ENCODE measurements at places on chromosomes 12 and 14. TPM values are rescaled to one million over a fixed set of nuclear protein-coding genes. Genes with fewer than 3 reads are reported as not detected.

GRCh38 chr14:84409435-84409834 is 1120.5 kb upstream of the FLRT2 start:
- no peak for DNase-seq

DNA sequence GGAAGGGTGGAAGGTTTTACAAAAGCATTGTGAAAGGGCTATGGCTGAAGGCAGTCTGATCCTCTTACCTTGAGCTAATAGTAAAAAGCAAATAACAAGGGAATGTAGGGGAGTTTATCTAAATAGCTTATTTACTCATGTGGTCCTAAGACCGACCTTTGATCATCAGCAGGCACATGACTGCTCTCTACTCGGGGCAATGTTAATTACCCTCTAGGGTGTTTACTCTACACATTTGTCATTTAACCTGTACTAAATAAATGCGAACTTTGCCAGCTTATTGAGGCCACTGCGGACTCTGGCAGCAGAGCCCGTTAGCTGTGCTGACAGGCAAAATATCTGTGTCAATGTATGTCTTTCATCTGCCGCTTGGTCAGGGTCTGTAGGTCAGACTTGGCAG is 768.3 kb upstream of the ATXN7L3B start:
- DNase-seq: no peak

DNA sequence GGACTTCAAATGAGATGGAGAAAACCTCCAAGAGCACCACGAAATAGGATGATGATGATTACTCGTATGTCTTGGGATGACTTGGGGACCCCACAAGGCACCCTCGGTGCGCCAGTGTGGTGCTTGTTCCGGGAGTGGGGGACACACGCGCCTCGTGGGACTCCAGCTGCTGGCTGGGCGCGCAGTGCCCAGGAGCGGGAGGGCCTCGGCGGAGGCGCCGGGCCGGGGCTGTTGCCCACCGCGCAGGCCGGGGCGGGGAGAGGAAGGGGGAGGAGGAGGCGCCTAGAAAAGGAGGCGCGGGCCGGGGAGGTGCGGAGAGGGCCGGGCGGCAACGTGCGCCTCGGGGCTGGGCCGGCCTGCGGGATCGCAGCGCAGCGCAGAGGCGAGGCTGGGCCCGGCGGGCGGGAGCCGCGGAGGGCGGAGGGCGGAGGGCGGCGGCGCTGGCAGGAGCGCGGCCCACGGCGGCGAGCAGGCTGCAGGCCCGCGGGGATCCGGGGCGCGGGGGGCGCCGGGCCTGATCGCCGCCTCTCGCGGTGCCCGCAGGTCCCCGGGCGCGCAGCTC is at the start of gene RFLNA:
RFLNA (plus strand) TSS at position 314 of the 562 bp plus-strand sequence. CDS start 337 bp downstream, outside the sequence.
- no peak for DNase-seq

- peak; percentile 5 for DNase-seq
Observed at GRCh38 chr14:52553671-52554575, 1.3 kb downstream of the GPR137C start.

GRCh38 chr12:49283541-49284429 is 11.2 kb upstream of the PRPH start:
- DNase-seq: no peak

DNA sequence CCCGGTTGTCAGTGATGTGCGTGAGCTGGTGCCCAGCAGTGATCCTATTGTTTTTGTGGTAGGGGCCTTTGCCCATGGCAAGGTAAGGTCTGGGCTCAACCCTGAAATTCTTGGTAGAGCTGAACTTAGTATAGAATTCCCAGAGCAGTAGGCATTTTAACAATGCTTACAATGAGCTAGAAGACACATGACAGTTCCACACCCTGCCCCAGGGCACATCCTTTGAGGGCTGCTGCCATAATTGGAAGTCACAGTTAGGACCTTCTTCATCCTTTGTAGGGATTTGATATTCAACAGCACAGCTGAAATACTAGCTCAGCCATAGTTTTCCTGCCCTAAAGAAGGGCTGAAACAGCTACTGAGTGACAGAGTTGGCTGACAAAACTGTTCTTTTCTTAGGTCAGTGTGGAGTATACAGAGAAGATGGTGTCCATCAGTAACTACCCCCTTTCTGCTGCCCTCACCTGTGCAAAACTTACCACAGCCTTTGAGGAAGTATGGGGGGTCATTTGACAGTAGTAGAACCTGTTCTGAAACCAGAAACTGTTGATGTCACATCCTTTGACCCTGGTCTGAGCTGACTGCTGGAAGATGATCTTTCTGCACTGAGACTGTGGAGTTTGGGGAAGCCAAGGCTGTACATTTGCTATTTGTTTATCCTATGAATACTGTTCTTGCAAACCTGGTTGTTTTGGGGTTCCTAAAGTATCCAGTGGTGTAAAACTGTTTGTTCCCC is 4.8 kb downstream of the EMG1 start:
- DNase-seq: no peak

DNA sequence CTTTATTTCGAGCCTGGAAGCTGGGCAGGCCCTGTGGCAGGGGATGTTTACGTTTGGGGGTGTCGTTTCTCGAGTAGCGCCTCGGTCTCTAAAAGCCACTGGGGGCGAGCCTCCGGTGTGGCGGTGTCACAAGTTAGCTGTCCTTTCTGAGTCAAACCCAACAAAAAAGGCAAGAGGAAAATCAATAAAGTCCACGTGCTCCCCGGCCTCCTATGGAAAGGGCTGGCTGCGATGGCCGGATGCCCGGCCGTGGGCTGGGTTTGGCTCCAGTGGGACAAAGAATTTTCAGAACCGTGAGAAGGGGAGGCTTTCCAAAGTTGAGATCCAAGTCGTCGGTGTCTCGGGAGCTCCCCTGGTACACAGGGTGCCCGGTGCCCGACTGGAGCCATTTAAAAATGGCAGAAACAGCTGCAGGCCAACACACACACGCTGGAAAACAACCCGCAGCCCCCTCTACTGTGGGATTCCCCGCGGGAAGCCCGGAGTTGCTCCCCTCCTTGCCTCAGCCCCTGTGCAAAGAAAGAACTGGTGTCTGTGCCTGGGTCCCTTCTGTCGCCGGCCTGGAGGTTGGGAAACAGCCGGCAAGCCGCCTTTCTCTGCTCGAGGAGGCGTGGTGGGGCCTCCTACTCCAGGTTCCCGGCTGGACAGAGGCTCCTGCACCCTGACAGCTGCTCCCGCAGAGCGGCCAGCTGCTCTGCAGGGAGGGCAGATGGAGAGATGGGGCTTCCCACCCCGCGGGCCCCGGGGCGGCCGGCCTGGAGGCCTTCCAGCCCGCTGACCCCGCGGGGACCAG is 1.9 kb downstream of the BCL7A start:
- DNase-seq: no peak

The PXN gene
- total RNA-seq: 18.6 TPM

The DLGAP5 gene
- 16.8 TPM for total RNA-seq
